ENCODE measurements at places on chromosomes 6 and 20.

GRCh38 chr6:162706232-162706631, 21.3 kb downstream of the PRKN start:
- DNase-seq: no peak

- DNase-seq: no peak
Measured at GRCh38 chr6:15546591-15546990, 116.2 kb downstream of the DTNBP1 start.

- no peak for DNase-seq
Measured at GRCh38 chr20:20492521-20493332, 124.8 kb downstream of the INSM1 start.

GRCh38 chr20:53643031-53643832, 49.6 kb upstream of the ZNF217 start:
- DNase-seq: no peak

DNA sequence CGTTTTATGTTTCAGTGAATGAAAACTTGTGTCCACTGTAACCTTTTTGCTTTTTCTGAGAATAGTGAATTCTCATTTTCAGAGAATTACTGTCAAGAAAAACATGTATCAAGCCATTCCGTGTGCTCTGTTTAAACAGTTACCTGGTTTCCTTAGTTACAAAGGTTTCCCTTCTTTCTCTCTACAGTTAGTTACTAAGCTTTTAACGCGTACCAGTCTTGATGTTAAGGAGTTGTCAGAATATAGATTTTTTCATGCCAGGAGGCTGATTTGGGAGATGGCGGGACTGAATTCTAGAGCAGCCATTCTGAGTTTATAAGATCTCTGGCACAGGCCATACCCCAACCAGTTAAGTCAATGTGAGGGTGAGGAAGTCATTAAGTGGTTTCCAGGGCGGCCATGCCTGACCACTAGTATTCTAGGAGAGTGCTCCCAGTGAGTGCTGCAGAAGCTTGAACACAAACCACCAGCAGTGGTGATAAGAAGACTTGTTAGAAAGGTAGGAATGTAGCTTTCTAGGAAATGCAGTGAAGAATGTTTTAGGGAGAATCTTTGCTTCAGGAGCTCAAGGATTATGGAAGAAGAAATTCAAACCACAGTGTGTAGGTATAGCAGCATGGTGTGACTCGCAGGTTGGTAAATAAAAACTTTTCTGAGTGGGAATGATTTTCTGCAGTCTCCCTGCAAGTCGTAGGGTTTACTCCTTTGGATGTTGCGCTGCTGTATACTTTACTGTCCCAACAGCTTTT, 112.9 kb downstream of the JARID2 start:
- DNase-seq: no peak

All from esophagus squamous epithelium (tissue), 5 donors.